ENCODE measurements at places on chromosomes 12 and 14. TPM values are rescaled to one million over a fixed set of nuclear protein-coding genes. Genes with fewer than 3 reads are reported as not detected.

DNA sequence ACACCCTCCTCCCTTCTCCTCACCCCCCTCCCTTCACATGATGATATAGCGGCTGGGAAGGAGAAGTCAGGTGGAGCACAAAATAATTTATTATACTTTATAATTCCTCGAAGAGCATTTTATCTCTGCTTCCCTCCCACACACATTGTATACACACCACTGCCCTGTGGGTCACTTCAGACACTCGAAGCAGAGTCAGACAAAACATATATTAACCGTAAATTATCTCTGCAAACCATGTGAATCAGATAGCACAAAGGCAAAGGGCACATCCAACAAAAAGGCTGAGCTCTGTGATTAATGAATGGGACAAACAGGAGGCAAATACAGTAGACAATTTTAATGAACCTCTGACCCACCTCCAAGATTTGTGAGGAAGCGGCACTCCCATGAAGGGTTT, 450.7 kb downstream of the GALC start:
- DNase-seq: no peak

DNA sequence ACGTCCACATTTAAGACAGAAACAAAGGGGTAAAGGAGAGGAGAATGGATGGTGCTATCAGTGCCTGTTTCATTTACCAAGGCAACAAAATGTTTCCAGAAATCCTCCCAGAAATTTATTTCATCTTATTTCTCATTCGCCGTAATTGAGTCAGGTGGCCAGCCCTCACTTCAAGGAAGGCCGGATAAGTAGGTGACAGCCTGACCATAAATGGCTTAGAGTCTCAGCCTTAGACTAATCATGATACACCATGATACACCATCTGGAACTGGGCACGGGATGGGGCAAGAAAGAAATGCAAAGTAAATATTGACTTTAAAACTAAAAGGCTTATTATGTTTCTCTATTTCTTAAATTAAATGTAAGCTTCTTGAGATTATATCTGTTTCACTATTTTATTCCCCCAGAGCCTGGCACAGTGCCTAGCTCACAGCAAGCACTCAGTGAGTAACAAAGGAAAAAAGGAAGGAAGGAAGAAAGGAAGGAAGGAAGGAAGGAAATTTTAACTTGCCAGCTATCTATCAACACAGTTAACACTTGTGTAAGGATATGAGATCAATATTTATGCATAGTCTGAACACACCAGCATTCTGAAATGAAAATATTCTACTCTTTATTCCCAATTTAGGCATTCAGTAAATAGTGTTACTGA, 106.1 kb upstream of the FSCB start:
- no peak for DNase-seq

DNA sequence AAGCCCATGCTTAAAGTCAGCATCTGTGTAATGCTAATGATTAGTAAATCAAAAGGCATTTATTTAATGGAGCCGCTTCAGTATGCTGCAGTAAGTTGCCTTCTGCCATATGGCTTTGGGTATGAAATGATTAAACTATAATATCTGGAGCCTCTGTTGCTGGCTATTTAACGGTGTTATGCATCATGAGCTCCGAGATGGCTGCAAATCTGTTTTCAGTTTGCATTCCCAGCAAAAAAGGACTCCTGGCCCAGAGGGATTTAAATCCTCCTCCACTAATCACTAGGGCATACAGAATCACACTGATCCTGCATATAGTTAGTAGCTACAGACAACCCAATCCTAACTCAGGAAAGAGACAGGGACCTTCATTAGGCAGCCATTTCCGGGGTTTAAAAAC, 171.5 kb upstream of the EEA1 start:
- no peak for DNase-seq

GRCh38 chr14:69987406-69988121, 108.3 kb downstream of the SMOC1 start:
- DNase-seq: no peak

DNA sequence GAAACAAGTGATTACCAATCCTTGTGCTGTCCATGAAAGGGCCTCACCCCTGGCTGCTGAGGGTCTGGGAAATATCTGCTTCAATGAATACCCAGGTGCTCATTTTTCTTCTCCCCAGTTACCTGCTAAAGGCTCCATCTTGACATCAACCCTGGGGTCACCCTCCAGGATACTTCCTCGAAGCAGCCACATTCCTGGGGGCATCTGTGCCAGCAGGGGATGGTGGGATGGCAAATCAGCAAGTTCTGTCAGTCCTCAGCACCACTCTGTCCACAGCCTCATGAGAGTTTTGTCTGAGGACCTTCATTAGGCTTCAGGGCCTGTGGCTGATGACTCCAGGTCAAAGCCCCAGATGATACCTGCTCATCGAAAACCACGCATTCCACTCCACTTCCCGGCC, 124.8 kb downstream of the ZFP36L1 start:
- DNase-seq: no peak

Gene BCL11B
- total RNA-seq: 0.85 TPM

Gene KRT73
- not detected for total RNA-seq

DNA sequence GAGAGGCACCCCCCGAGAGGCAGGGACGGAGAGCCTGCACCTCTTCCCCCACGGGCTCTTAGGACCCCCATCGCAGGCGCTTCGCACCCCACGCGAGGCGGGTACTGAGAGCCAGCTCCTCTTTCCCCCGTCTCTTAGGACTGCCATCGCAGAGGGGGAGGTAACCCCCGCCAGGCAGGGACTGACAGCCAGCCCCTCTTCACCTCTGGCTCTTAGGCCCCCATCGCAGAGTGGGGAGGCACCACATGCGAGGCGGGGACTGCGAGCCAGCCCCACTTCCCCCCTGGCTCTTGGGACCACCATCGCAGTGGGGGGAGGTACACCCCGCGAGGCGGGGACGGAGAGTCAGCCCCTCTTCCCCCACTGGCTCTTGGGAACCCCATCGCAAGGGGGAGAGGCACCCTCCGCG, 46.1 kb downstream of the DDX11 start:
- no peak for DNase-seq

GRCh38 chr14:30527196-30527595, 31.8 kb upstream of the G2E3 start:
- DNase-seq: no peak

DNA sequence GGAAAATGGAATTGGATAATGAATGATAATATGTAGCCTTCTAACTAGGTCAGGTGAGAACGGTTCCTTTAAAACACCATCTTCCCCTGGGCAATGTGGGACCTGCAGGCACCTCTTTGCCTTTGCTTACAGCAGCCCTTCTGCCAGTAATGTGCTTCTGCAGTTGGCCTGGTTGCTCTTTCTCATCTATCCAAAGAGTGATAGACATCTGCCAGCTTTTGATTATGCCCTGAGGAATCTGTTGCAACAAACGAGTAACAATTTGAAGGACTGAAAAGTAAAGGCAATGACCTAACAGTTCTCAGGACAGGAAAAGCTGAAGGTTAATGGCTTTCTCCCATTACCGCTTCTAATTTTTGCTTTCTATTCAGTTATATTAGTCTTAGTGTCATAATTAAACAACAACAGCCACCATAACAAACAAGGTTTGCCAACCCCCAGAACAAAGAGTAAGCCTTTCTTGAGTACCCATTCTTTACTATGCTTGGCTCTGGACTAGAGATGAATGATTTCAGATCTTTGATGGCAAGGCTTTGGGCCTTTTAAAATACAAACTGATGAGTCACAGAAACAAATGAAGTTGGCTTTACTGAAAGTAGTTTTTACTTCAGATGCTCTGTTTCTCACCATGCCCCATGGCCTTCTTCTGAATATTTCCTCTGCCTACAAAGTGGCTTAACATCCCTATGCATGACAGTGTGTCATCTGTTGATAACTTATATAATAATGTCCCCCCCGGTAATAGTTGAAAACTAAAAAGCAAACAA, 76.1 kb upstream of the KRR1 start:
- DNase-seq: no peak

DNA sequence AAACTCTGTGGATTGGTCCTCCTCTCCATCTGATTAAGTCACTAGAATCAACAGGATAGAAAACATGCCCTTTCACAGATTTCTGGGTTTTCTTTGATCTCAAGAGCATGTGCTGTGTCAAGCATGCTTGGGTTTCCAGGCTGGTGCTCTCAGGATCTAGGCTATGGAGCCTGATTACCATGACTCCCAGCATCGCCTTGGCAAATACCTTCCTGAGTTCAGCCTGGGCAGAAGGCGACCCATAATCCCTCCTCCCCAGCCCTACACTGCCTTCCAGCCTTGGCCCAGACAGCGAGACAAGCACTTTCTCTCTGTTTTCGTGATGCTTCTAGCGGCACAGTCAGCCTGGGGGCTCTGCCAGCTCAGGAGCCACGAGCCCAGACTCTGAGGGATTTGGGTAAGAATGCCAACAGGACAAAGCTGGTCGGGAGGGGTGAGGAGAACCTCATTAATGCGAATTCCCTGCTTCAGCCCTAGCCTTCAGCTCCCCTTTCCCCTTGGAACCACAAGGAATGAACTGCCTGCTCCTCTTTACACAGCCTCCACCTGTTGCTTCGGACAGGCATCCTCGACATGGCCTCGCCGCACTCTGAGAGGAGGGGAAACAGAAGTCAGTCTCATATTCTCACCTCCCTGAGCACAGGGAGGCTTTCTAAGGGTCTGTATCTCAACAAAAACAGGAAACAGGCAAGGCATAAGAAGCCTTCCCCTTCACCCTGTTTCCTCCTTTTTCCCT, 227.1 kb downstream of the MSRB3 start:
- no peak for DNase-seq

- DNase-seq: no peak
Measured at GRCh38 chr12:117876436-117876816, 92.4 kb downstream of the KSR2 start.

DNA sequence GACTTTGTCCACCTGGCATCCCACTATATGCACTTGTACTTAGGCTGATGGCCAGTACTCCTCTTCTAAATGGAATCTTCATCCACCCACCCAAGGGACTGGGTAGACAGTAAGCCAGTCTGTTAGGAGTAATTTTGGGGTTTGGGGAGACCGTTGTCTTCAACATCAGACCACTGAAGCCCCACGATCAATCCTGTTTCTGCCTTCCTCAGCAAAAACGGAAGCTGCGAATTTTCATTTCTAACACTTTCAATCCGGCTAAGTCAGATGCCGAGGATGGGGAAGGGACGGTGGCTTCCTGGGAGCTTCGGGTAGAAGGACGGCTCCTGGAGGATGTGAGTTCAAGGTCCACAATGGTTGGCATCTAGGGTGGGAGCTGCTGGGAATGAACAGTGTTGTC, 2.0 kb downstream of the SMARCD1 start:
- no peak for DNase-seq

Gene BDKRB1
- total RNA-seq: 3.6 TPM

Gene KRT1
- total RNA-seq: 1.3 TPM

Gene SLCO1B3
- 4.2 TPM for total RNA-seq

DNA sequence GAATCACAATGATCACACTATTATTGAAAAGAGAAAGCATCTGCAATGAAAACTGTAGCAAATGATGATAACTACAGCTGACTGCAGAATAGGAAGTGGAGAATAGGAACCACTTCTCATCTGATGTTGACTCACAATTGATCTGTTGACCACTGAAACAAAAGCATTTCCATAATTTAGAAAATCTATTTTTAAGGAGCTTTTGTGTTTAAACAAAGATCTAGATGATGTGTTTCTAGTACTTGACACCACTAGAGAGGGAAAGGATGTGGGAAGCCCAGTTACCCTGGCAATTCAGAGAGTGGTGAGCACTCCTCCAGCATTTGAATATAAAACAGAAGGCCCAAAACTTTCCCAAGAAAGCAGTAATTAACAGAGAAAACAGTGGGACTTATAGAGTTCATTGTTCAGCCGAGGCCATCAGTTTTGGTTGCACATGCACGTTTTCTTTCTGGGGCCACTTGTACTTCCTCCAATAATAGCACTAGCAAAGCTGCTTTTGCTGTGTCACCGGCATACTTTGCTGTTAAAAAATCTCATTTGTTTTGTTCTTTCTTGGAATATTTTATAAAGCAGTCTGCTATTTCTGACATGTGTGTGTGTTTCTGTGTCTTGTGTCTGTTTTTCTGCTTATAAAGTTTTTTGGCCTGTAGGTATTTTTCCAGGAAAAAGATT, 76.1 kb upstream of the HECTD1 start:
- DNase-seq: no peak

DNA sequence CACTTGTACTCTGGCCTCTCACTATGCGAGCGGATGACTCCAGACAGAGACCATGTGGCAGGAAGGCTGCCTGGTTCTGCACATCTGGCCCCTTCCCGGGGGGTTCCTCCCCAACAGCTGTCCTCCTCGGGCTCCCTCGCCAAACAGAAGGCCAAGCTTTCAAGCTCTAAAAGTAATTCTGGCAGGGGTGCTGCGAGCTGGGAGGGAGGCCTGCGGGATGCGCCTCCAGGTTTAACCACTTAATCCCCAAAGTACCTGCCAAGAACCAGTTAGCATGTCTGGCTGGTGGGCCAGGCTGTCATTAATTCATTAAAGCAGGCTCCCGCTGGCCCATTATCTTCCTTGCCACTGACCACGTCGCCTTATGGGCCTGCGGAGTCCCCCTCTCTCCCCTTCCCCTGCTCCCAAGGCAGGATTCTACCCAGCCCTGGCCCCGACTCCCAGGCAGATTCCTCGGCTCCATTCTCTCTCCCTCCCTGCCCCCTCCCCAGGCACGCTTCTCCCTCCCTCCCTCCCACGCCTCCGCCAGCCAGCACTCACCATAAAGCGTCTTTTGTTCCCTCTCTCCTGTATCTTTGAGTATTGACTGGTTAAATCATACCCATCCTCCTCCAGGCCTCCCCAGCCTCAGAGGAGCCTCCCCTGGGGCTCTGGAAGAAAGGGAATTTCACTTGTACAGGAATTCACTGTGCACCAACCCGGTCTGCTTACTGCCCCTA, 4.9 kb downstream of the HRK start:
- no peak for DNase-seq

DNA sequence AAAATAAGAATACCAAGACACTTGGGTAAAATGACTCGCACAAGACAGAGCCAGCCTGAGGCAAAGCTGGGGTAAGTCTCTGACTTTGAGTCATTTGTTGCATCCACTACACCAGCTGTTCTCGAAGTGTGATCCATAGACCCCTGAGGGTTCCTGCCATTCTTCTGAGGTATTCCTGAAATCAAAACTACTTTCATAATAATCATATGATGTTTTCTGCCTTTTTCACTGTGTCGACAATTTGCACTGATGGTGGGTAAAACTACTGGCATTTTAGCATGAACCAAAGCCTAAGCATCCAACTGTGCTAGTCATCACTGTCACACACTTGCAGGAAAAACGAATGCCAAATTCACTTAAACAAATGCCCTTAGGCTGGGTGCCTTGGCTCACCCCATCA, 135.5 kb upstream of the FUT8 start:
- no peak for DNase-seq

- no peak for DNase-seq
Measured at GRCh38 chr12:9843407-9843806, 16.1 kb downstream of the KLRF1 start.

DNA sequence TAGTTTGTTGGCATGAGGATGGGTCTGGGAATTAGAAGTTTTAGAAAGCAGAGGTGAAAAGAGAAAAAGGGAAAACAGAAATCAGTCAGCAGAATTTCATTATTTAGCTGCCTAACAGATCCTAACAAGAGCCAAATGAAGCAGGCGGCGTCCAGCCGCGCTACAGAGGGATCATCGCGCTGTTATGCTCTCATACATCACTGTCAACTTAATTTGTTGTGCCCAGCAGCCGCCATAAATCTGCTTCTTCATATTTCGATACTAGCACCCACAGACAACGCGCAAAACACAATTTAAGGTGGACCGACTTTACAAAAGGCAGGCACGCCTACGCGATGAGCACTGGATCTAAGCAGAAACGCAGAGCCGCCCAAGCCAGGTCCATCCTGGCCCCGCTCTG, 66.7 kb downstream of the SETD3 start:
- no peak for DNase-seq

Data from sciatic nerve (tissue), 2 donors.